ENCODE measurements at places on chromosomes 16 and 17.

GRCh38 chr17:71003736-71004135, 834.4 kb downstream of the KCNJ2 start:
- DNase-seq, result no peak

DNA sequence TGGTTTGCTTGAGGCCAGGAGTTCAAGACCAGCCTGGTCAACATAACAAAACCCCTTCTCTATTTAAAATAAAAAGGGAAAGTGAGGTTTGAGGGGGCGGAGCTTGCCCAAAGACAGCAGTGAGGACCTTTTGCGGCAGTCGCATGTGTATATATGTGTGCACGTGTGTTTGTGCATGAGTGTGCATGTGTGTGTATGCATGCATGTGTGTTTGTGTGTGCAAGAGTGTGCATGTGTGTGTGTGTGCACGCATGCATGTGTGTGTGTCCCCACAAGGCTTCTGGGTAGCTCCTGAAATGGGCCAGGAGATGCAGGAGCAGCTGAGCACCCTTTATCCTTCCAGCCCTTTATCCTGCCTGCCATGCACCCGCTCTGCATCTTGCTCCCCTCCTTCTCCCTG, 9.0 kb downstream of the RHBDL3 start:
- DNase-seq, result no peak

DNA sequence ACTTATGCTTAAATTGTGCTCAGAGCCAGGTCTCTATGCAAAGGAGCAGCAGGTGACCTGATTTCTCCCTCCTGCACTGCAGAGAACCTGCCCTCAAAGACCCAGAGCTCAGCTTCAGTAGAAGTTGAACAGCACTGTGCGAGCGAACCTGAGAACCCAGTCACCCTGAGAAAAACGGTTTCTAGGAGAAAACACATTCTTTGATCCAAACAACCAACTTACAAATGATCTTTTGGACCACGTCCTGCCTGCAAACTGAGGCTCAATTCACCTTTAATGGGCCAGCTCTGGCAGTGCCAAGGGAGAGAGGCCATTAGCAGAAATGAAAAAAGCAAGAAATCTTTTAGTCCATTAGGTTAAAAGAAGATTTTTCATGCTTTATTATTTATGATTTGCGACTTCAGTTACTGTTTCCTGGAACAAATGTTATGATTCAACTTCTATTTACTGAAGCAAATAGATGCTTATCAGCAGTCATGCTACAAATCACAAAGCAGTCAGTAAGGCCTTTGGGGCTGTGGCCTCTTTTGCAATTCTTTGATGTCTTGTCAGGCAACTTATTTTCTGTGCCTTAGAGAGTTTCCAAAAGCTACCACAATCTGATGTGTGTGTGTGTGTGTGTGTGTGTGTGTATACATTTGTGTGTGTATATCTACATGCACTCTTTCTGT, 65.7 kb upstream of the LRRC37A3 start:
- no peak for DNase-seq

- no peak for DNase-seq
These were observed 320.8 kb downstream of the XYLT1 start for GRCh38 chr16:17149904-17150483.

DNA sequence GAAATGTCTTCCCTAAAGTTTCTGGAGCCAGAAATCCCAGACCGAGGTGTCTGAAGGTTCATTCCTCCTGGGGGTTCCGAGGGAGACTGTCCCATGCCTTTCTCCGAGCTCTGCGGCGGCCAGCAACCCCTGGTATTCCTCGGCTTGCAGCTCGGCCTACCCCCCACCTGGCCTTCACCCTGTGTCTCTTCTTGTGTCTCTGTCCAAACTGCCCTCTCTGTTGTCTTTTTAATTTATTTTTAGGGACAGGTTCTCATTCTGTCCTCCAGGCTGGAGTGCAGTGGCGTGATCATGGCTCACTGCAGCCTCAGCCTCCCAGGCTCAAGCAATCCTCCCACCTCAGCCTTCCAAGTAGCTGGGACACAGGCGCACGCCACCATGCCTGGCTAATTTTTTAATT, 211.7 kb downstream of the SEC14L1 start:
- no peak for DNase-seq

- DNase-seq, result no peak
These were observed 5.0 kb downstream of the ESRP2 start for GRCh38 chr16:68230956-68231355.

DNA sequence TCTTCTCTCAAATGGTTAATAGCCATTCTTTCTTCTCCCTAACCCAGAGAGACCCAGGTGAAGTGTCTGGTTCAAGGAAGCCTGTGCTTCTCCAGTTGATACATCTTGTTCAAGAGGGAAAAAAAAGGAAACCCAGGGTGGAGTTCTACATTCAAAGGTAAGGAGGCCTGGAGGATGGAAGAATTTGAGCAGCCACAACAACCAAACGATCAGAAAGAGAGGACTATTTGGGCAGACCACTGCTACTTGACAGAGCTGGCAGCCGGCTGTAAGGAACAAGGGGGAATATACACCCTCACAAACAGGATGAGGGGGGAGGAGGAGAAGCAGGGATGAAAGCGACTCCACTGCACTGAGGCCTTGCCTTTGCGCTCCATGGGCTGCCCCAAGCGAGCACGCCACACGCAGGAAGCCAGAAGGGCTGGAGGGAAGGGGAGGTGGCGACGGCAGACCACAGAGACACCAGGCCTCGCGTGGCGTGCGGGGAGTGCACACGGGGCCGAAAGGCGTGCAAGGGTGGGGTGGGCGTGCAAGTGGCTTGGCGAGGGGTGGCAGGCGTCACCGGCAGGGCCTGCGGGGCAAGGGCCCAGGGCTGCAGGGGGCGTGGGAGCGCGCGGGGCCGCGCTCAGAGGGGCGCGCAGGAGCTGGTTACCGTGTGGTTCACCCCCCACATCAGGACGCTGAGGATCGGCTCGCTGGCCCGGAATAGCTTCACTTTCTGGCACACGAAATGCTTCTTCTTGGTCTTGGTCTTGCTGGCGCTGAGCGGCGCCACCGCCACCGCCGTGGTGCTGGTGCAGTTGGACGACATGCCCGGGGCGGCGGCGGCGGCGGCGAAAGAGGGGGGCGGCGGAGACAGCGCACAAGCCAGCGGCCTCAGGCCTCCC, 499 bp downstream of the PIP4K2B start:
- DNase-seq, result peak; percentile 17

GRCh38 chr17:41530062-41531048, 2.2 kb upstream of the KRT19 start:
- DNase-seq, result no peak

DNA sequence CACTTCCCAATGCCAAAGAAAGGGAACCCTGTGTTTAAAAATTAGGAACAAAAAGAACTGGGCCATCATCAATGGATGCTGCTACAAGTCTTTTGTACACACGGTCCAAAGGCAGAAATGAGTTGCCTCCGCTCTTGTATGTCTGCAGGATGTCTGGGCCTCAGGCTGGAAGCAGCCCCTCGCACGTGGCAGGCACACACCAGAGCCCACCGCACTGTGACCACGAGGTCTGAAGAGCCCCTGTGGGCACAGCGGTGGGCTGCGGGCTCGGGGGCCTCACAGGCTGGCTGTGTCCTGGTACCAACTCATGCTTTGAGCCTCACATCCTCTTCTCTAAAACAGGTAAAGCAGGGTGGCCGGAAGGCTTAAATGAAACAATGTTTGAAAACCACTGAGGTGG, 309.3 kb downstream of the C16orf95 start:
- DNase-seq, result no peak

Data from activated naive CD4-positive, alpha-beta T cell (primary cell).